ENCODE measurements at places on chromosomes 13 and 19.

DNA sequence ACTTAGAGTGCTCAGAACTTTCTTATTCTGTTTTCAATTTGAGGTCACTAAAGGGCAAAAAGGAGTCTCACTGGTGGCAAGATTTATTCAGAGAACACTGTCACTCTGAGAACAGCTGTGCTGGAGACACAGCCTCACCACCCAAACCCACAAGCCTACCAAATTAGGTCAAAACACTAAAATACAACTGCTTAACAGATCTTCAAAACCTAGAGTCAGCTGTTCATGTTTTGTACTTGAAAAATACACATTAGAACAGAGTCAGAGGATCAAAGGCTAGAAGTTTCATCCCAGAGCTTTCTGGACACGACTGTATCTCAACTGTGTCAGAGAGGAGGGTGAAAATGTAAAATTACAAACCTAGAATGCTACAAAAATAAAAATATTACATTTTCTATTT is 89.3 kb downstream of the MIPEP start:
- no peak for DNase-seq

GRCh38 chr19:40831502-40832430 is 18.5 kb downstream of the CYP2A6 start:
- DNase-seq, result no peak

DNA sequence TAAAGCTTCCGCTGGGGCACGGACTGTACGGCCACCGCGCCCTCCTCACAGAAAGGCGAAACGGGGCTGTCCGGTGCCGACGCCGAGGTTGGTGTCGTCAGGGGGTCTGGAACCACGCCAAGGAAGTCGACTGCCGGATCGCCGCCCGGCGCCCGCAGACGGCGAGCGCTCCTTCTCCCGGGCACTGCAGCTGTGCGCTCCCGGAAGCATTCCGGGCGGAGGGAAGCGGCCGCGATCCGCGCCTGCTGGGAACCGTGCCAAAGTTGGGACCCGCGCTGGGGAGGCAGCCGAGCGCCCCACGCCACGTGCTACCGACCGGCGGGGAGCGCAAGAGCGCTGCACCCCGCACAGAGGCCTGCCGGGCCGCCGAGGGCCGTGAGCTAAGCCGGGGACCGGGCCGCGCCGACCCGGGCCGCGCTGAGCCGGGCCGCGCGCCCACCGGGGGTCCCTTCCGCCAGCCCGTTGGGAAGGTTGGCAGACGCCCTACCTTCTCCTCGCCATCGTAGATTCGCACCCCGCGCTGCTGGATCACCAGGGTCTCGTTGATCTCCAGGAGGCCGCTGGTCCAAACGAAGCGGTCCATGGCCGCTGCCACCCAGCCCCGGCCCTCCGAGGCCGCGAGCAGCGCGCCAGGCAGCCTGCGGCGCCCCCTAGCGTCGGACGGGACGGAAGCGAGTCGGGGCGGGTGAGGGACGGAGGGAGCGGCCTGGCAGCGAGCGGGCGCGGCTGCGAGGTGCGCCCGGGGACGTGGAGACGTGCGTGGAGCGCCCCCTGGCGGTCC is at the start of gene VPS36:
VPS36 (minus strand) TSS at position 623 of the 781 bp plus-strand sequence; CDS start at position 583, 40 bp downstream.
- DNase-seq, result peak; percentile 95

GRCh38 chr19:11693505-11694499 is 44.9 kb downstream of the ZNF823 start:
- peak; percentile 20 for DNase-seq

DNA sequence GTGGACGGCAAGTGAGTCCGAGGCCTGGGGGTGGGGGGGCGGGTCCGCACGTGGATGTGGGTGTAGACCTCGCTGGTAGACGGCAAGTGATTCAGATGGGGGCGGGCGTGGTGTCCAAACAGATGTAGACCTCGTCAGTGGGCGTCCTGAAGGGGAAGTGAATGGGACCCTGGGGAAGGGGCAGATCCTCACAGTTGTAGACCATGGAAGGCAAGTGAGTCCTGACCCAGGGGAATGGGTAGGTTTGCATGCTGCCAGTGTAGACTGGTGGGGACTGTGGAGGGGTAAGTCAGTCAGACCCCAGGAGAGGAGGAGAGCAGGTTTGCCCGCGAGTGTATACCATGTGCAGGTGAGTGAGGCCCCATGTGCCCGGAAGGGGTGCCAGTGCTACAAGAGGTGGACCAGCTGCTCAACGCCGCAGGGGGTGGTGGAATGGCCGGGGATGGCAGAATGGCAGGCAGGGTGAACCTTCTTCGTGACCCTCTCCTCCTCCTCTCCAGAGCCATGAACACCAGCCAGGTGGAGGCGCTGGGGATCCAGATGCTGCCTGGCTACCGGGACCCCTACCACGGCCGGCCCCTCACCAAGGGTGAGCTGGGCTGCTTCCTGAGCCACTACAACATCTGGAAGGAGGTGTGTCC is 22.1 kb downstream of the COLGALT1 start:
- no peak for DNase-seq

DNA sequence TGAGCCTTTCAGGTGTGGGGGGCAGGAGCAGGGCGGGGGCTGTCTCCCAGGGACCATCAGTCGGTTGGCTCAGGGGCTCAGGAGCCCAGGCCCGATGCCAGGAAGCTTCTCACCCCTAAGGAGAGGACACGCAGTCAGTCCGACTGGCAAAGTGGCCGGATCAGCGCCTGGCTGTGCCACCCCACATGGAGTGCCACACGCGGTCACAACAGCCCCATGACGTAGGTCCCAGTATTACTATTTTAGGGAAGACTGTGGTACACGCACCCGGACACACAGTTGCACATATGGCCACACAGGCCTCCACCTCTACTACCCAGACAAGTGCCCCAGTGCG is 29.3 kb upstream of the GRTP1 start:
- DNase-seq, result no peak

DNA sequence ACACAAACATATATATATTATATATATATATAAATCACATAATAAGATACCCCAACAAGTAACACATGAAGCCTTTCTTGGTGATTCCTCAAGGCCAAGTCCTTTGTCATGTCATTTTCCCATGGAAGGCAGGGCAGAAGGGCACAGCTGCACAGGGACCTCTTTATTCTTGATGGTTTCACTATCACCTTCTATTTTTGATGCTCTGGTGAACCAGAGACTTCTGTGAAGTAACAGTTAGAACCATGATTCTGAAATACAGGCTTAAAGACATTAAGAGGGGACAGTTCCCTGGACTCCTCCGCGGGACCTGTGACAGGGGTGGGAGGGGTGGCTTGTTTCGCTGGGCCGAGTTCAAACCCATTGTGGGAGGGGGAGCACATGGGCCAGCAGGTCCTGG is 104.0 kb downstream of the DGKH start:
- DNase-seq, result no peak

- DNase-seq, result no peak
Measured at GRCh38 chr19:6086068-6086788, 24.1 kb downstream of the RFX2 start.

GRCh38 chr13:102965802-102966201 is 100.4 kb downstream of the SLC10A2 start:
- DNase-seq, result no peak

- DNase-seq, result no peak
Measured at GRCh38 chr19:4678881-4679790, 9.0 kb upstream of the MYDGF start.

GRCh38 chr19:50710094-50710493 is 9.5 kb downstream of the SHANK1 start:
- no peak for DNase-seq

DNA sequence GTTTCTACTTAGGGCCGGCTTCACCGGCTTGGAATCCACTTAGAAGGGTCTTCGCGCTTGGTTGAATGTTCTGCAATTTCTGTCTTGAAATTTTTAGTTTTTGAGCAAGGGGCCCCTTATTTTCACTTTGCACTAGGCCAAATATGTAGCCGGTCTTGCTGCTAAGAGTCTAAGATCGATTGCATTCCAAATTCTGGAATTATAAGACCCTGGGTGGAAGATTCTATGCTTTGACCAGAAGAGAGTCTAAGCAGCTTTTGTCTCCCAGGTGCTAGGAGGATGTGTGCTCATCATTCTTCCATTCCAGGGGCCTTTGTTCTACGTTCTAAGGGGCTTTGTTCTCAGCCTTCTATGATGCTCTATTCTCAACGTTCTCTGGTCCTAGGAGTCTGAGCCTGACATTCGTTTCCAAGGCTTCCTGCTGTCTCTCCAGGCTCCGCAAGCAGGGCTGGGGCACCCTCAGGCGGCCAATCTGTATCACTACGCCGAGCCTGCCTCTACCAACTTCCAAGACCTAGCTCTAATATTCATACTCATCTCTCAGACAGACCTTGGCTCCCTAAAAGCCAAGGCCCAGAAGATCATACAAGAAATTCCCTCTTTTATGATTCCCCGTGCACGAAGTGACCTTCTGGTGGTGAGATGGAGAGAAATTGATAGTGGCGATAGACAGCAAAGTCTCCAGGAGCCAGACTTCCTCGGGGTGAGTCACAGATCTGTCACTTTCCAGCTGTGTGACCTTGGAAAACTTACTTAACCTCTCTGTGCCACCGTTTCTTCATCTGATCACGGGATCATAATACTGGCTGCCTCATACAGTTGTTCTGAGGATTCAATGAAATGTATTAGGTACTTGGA is 982 bp upstream of the DACT3 start:
- DNase-seq, result peak; percentile 80

- DNase-seq, result no peak
Measured at GRCh38 chr13:46265292-46265691, 53.6 kb downstream of the LRRC63 start.

- no peak for DNase-seq
Measured at GRCh38 chr13:37788346-37788745, 81.2 kb downstream of the TRPC4 start.

DNA sequence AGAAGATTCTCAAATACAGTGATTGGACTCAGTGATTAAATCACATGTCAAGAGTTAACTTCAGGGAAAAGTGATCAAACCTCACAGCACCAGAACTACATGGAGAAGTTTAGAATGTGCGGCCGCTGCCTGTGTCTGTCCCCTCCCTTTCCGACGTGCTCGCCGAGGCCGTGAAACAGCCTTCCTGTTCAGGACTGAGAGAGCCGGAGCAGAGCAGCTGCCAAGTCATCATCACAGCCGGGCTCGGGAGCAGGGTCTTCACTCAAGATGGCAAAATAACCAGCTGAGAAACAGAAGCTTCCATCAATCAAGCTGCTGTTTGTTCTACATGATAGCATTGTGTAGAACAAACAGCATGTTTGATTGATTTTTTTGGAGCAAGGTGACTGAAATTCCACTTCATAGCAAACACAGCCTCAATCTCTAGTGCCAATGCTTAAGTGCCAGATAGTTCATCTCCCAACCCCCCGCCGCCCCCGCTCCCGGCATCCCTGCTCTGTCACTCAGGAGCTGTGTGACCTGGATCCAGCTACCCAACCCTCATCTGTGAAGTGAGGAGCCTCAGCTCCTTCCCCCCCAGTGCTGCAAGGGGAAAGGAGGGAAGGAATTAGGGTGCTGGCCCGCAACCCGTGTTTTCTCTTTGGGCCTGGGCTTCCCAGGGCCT is 70.6 kb downstream of the HSPH1 start:
- no peak for DNase-seq

DNA sequence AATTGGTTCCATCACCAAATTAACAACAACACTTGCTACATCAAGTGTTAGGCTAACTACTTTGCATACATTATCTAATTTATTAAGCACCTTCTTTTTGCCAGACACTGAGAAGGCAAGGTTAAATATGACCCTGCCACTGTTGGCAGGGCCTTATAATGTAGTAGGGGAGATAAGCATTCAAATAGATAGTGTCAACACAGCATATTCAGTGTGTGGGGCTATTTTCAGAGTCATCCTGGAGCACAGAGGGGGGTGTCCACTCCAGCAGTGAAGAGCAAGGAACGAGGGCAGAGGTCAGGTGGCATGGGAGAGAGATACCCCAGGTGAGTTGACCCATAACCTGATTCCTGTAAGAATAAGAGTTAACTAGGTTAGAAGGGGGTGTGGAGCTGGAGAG is 121.6 kb downstream of the COG6 start:
- DNase-seq, result no peak

GRCh38 chr19:13128583-13128982 is 10.5 kb downstream of the NACC1 start:
- DNase-seq, result no peak

DNA sequence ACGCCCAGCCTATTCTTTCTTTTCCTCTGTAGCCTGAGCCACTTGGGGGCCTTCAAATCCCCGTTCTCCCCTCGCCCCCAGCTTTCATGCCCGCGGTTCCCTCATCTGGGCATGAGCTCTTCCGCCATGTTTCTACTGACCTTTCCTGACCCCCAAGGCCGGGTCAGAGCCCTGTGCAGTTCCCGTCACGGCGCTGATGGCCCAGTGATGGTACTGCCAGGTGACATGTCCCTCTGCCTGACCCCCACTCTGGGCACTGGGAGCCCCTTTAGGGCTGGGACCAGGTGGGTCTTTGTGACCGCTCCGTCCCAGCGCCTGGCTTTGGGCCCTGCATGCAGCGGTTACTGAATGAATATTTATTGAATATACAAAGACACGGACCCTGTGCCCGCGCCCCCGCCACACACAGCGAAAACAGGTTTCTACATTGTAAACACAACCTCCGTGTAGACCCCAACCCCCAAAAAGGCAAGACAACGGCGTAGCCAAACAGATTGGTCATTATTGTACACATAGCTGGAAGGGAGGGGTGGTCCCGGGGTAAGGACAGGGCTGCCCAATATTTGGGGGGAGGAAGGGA is 7.7 kb downstream of the GPR108 start:
- DNase-seq, result no peak

GRCh38 chr13:99374994-99375737 is 68.0 kb upstream of the GPR183 start:
- DNase-seq, result no peak

GRCh38 chr13:26468265-26468801 is 89.2 kb upstream of the WASF3 start:
- DNase-seq, result no peak

- no peak for DNase-seq
Measured at GRCh38 chr19:7507884-7508283, 8.0 kb upstream of the ZNF358 start.

DNA sequence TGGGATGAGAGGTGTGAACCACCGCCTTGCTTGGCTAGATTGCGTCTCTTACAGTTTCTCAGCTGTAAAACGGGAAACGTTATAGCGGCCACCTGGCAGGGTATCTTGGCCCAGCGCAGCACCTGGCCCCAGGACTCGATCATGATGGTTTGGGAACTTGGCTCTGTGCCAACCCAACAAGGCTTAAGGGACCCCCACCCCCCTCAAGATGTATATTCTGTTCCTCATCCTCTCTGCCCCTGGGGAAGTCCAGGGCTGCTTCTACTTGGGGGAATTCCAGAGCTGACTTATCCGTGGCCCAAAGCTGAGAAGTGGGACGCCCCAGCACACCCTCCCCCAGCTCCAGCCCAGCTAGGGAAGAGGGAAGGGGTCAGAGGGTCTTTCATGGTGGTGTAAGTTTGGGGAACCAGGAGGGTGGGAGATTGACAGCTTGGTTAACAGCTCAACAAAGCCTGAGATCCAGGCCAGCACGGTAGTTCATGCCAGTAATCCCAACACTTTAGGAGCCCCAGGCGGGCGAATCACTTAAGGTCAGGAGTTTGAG is 695 bp downstream of the ICAM1 start:
- DNase-seq, result no peak

- DNase-seq, result no peak
Measured at GRCh38 chr13:45786293-45786920, 65.1 kb downstream of the SIAH3 start.

GRCh38 chr13:29704648-29705047 is 109.2 kb upstream of the SLC7A1 start:
- no peak for DNase-seq

- DNase-seq, result no peak
Measured at GRCh38 chr19:19078801-19079200, 15.0 kb downstream of the SLC25A42 start.

All from NCI-H526 treated with DMSO at 0.1 percent for 48 hours (cell line).